ENCODE measurements at places on chromosomes 1 and 21. TPM values are rescaled to one million over a fixed set of nuclear protein-coding genes. Genes with fewer than 3 reads are reported as not detected.

Gene HTR1D
- total RNA-seq: 7.9 TPM

Gene SLC6A17
- 0.09 TPM for total RNA-seq

Gene CORT
- total RNA-seq: 0.66 TPM

Gene SPATA21
- total RNA-seq: 0.07 TPM

Gene INSRR
- not detected for total RNA-seq

Gene CD1B
- total RNA-seq: not detected

Gene MARK1
- total RNA-seq: 18.6 TPM

Gene IVL
- not detected for total RNA-seq

Gene CCSAP
- 6.7 TPM for total RNA-seq

Gene DSCAM
- 0.09 TPM for total RNA-seq

GRCh38 chr1:166111430-166111829 lies 55.4 kb downstream of the FAM78B start:
- no peak for DNase-seq

- DNase-seq: no peak
Observed at GRCh38 chr1:199698222-199698621, 329.3 kb upstream of the NR5A2 start.

GRCh38 chr1:147565189-147565980 lies 24.1 kb downstream of the BCL9 start:
- DNase-seq: no peak

GRCh38 chr1:245694753-245695195 lies 540.0 kb downstream of the KIF26B start:
- no peak for DNase-seq

GRCh38 chr21:34302521-34302920 lies 61.3 kb upstream of the KCNE2 start:
- DNase-seq: no peak

DNA sequence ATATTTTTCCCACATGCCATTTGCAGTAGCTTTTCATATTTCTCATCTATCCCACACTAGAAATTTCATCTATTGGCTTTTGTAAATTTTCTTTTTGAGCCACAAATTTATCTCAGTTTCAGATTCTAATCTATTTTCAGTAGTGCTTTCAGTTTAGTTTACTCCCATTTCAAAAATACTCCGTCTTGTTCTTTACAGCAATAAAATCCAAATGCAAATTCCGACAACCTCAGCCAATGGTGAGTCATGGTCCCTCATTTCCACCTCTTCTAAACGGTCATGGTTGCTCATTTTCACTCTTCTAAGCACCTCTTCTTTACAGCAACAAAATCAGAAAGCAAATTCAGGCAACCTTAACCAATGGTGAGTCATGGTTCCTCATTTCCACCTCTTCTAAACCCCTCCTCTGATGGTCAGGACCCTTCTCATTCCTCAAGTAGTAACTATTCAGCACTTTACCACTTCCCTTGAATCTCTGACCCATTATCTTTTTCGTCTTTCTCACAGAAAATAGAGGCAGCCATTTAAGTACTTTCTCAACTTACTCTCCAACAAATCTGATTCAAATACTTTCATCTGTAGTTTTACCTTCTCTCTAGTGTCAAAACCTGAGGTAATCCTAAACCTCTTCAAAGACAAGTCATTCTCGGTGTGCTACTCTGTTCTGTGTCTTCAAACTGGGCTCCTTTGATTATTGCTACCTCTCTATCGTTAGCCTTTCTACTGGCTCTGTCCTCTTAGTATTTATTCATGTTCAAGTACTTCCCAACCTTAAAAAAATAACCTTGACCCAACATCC lies 34.4 kb downstream of the C21orf91 start:
- DNase-seq: no peak

GRCh38 chr1:244242446-244242845 lies 191.4 kb downstream of the ZBTB18 start:
- no peak for DNase-seq

DNA sequence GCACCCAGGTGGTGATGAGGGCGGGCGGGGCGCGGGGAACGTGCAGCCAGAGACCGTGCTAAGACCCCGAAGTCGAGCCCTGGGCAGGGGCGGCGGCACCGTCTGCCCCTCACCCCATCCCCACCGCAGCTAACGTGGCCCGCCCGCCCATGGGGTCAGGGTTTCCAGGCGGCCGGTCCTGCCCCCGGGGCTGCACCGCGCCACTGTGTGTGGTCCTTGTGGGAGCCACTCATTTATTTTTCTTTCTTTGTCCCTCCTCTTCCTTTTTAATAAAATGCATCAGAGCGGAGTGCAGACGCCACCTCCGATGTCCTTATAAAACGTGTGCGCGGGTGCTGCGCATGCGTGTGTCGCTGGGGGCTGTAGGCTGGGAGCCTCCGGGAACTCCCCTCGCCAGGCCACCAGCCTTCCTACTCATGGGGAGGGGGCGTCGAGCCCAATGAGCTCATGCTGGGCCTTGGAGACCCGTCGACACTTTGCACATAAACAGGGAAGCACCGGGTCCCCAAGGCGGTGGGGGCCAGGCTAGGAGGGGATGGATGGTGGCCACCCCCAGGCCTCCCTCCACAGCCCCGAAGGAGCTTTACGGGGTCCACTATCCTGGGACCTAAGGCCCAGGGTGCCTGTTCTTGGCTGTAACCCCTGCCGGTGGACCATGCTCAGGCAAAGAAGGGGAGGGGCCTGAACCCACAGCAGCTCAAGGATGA lies 59.9 kb downstream of the WNT9A start:
- peak; percentile 43 for DNase-seq

DNA sequence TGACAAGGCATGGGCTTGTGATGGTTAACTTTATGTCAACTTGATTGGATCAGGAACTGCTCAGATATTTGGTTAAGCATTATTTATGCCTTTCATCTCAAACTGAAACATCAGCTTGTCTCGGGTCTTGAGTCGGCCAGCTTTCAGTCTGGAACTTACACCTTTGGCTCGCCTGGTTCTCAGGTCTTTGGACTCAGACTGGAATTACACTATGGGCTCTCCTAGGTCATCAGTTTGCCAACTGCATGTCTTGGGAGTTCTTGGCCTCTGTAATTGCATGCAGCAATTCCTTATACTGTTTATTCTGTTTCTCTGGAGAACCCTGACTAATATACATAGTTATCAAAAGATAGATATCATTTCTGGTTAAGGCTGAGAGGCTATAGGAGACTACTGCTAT lies 653.7 kb downstream of the ADGRL2 start:
- no peak for DNase-seq

- no peak for DNase-seq
Observed at GRCh38 chr1:31666263-31666963, 21.7 kb upstream of the PEF1 start.

- DNase-seq: no peak
Observed at GRCh38 chr1:21337928-21338572, 47.8 kb upstream of the ECE1 start.

- DNase-seq: no peak
Observed at GRCh38 chr1:215529571-215529970, 37.5 kb upstream of the KCTD3 start.

DNA sequence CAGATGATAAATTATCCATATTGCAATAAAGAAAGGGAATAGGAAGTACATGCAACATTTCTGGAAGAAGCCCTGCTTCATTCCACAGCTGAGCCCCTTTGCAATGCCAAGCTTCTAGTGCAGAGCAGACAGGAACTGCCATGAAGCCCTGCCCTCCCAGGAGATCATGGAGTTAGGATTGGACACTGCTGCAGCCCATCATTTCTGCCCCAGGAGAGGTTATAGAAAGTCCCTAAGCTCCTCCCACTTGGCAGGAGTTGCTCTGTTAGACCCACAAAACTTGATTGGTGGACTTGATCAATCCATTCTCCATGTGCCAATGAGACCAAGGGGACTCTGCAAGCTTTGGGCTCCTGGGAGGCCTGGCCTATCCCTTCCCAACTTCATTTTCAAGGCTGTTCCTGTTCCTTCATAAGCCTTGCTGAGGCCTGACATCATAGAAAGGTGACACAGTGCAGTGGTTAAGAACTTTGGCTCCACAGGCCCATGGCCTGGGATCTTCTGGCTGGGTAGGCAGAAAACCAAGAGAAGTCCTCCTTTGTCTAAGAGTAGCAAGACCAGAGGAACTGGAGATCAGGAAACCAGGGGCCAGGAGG lies 1.3 kb upstream of the LAPTM5 start:
- no peak for DNase-seq

- no peak for DNase-seq
Observed at GRCh38 chr1:2470290-2471158, 5.6 kb upstream of the PLCH2 start.
